HuH-7 (cell line): ENCODE measurements at places on chromosomes 6 and 20.

GRCh38 chr6:64249115-64249514 lies 613.5 kb downstream of the PHF3 start:
- no peak for DNase-seq

DNA sequence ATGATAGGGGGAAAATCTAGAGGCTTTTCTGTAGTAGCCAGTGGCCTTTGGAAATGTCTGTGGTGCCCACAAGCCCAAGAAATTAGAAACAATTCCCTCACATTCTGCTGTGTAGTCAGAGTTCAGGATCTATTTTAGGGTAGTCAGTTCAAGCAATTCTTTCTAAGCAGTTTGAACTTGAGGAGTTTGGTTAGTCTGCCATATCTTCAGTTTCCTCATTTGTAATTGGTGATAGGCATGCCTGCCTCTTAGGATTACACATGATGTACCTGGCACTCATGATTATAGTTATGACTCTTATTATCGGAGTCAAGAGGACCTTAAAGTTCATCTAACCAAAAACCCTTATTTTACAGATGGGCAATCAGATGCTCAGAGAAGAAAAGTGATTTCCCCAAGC lies 21.2 kb upstream of the MEP1A start:
- no peak for DNase-seq

DNA sequence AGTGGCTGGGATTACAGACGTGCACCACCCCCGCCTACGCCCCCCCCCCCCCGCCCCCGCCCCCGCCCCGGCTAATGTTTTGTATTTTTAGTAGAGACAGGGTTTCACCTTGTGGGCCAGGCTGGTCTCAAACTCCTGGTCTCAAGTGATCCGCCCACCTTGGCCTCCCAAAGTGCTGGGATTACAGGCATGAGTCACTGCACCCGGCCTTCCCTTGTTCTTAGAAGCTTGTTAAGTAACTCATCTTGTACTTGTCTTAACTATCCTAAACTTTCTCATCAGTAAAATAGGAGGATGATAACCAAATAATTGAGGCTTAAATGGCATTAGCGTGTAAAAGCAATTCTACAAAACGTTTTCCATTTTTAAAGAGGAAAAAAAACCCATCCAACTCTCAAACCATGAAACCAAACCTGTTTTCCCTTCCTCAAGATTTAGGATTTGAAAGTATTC lies 4.2 kb downstream of the CDYL start:
- no peak for DNase-seq

GRCh38 chr20:50065325-50065615 lies 47.7 kb downstream of the UBE2V1 start:
- DNase-seq, result no peak

DNA sequence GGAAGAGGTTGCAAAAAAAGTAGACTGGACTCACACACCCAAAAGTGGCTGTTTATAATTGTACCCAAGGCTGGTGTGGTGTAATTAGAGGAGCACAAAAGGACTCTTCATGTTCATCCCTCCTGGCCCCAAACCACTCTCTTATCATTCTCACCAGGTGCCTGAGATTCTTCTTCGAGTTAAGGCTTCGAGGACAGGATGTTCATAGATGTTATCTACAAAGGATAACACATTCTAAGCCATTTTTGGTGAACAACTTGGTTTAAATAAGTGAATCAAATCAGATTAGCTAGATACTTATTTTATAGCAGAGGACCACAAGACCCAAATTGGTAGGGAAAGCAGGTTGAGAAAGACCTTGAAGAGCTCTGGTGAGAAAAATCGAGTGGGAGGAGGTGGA lies 73.1 kb upstream of the SUPT3H start:
- DNase-seq, result no peak

DNA sequence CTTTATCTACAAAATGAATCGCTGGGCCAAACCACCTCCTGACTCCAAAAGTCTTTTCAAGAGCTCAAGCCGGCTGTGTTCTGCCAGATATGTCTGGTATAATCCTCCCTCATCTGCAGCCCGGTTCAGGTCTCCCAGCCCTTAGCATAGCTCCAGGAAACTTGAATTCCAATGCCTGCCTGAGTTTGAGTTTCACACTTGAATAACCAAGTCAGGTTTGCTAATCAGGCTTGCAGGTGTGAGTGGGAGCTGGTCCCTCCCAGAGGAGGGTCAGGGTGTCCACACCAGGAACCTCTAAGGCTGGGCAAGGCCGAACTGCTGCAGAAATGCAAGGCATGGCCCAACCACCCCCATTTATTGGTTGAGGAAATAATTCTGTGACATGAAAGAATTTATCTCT lies 96.6 kb downstream of the TMEM242 start:
- no peak for DNase-seq

DNA sequence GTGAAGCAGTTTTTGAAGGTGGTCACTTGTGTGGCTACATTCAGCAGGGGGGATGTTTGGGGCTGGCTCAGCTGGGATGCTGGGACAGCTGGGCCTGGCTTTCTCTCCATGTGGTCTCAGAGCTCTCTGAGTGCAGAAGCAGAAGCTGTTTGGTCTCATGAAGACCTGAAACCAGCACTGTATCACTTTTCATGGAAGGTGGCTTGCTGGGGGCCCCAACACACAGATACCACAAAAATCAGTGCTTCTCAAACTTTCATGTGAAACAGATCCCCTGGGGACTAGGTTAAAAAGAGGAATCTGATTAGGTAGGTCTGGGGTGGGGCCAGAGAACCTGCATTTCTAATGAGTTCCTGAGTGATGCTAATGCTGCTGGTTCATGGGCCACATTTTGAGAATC lies 347.3 kb downstream of the DHX35 start:
- DNase-seq, result no peak
